ENCODE measurements at places on chromosomes 16 and 17. TPM values are rescaled to one million over a fixed set of nuclear protein-coding genes. Genes with fewer than 3 reads are reported as not detected.

Gene KCNAB3
- not detected for total RNA-seq

Gene LGALS9B
- total RNA-seq, result not detected

Gene MMP2
- 435 TPM for total RNA-seq

Gene ZNF652
- total RNA-seq, result 18.2 TPM

Gene MT1X
- 526 TPM for total RNA-seq

Gene PRSS8
- total RNA-seq, result 0.12 TPM

Gene RBFOX1
- 0.43 TPM for total RNA-seq

Gene CDR2L
- 20.7 TPM for total RNA-seq

Gene HOXB4
- total RNA-seq, result 1.1 TPM

Gene PLLP
- 0.17 TPM for total RNA-seq

Gene ACSM5
- not detected for total RNA-seq

Gene PLA2G10
- not detected for total RNA-seq

Gene CCL14
- total RNA-seq, result not detected

Gene CDRT15L2
- total RNA-seq, result not detected

Gene TSPOAP1
- under 0.01 TPM for total RNA-seq

Gene OSBPL7
- 6.4 TPM for total RNA-seq

Gene OTOP2
- not detected for total RNA-seq

Gene TP53TG3
- total RNA-seq, result not detected

Gene TBC1D3B
- total RNA-seq, result not detected

Gene PRSS33
- not detected for total RNA-seq

Gene CCDC200
- not detected for total RNA-seq

Gene YPEL3
- total RNA-seq, result 50.2 TPM

Gene NOTUM
- total RNA-seq, result not detected
